ENCODE measurements at places on chromosomes 2 and 18. TPM values are rescaled to one million over a fixed set of nuclear protein-coding genes. Genes with fewer than 3 reads are reported as not detected.

MYO7B gene
- total RNA-seq: 2.0 TPM

GAREM1 gene
- total RNA-seq: 24.0 TPM

CYS1 gene
- 13.9 TPM for total RNA-seq

ING5 gene
- 30.7 TPM for total RNA-seq

LBH gene
- total RNA-seq: 105 TPM

NIFK gene
- total RNA-seq: 33.8 TPM

ANKAR gene
- 27.2 TPM for total RNA-seq

AMER3 gene
- total RNA-seq: not detected

CACNB4 gene
- total RNA-seq: 14.3 TPM

ALPP gene
- total RNA-seq: not detected

AMMECR1L gene
- 17.3 TPM for total RNA-seq

GPR35 gene
- 3.9 TPM for total RNA-seq

OTX1 gene
- not detected for total RNA-seq

OTOS gene
- not detected for total RNA-seq

WDPCP gene
- total RNA-seq: 20.5 TPM

WDR35 gene
- total RNA-seq: 9.8 TPM

IL36A gene
- total RNA-seq: not detected

ALK gene
- total RNA-seq: 0.13 TPM

DNA sequence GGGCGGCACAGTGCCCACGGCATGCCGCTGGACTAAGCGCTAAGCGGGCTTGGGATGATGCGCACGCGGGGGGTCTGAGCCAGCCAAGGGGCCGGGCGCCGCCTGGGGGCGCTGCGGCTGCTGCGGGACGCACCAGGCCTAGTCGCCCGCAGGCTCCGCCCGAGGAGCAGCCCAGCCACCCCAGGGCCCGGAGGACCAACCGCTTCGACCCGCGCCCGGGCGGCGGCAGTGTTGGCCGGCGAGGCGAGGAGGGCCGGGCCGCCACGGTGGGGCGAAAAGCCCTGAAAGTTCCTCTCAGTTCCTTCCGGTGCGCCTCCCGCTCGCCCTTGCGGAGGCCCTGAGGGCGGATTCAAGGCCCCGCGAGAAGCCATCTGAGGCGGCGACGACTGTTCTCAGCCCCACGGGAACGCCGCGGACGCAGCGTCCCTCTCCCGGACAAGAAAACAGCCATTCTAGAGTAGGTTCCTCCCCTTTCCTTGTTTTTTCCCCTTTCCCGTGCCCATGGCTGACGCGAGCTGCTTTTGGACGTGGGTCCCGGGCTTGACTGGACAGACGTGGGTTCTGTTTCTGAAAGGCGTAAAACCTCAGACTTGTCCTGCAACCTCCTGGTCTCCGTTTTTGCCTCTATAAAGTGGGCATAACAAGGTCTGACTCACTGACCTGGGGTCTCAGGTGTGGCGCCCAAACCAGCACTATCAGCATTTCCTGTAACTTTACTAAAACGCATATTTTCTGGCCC lies at the start of gene ANKAR:
Gene ANKAR (plus strand): TSS at position 297 of the 739 bp plus-strand sequence. CDS start 1,821 bp downstream, outside the sequence.
- peak within 1 kb of the TSS; percentile 66 for H3K4me3 ChIP-seq
- peak; percentile 94 for DNase-seq
- peak within 1 kb of the TSS; percentile 99 for H3K27ac ChIP-seq
- H3K27me3 ChIP-seq: no peaks in the 10 kb centered on the region
- peaks cover 3% of the 10 kb centered on the region for H3K36me3 ChIP-seq
- no peaks in the 10 kb centered on the region for H3K4me1 ChIP-seq

DNA sequence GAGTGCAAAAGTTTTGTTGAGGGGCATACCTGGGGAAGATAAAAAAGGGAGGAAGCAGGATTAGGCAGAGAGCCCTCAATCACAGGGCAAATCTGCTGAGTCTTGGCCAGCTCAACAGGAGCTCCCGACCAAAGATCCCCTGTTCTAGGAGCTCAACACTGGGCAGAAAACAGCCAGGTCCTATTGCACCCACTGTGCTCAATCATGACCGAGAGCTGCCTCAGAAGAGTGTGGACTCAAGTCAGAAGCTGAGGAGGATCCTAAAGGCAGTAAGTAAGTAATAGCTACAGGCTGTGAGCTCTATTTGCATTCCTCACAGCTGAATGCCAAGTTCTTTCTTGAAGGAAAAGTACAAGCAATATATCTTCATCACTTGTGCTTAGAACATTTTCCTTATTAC lies 334.4 kb upstream of the NRP2 start:
- no peak overlapping the region for H3K4me3 ChIP-seq
- H3K36me3 ChIP-seq: no peaks in the 10 kb centered on the region
- no peak for DNase-seq
- no peak overlapping the region for H3K27ac ChIP-seq
- no peaks in the 10 kb centered on the region for H3K4me1 ChIP-seq
- H3K27me3 ChIP-seq: no peaks in the 10 kb centered on the region

GRCh38 chr2:170892391-170892951 lies 36.6 kb upstream of the GORASP2 start:
- H3K4me3 ChIP-seq: no peak overlapping the region
- no peak for DNase-seq
- H3K4me1 ChIP-seq: no peaks in the 10 kb centered on the region
- no peak overlapping the region for H3K27ac ChIP-seq

GRCh38 chr2:3186766-3187165 lies 190.9 kb downstream of the EIPR1 start:
- DNase-seq: peak; percentile 60
- no peaks in the 10 kb centered on the region for H3K27me3 ChIP-seq
- H3K27ac ChIP-seq: no peak overlapping the region
- H3K4me1 ChIP-seq: no peaks in the 10 kb centered on the region
- no peaks in the 10 kb centered on the region for H3K36me3 ChIP-seq

GRCh38 chr2:174153757-174154680 lies 94.3 kb downstream of the OLA1 start:
- peaks cover 2% of the 10 kb centered on the region for H3K4me1 ChIP-seq
- no peak for DNase-seq
- H3K36me3 ChIP-seq: no peaks in the 10 kb centered on the region
- no peaks in the 10 kb centered on the region for H3K27me3 ChIP-seq
- no peak overlapping the region for H3K4me3 ChIP-seq

- no peak overlapping the region for H3K27ac ChIP-seq
- H3K36me3 ChIP-seq: no peaks in the 10 kb centered on the region
- no peak overlapping the region for H3K4me3 ChIP-seq
- DNase-seq: no peak
- H3K27me3 ChIP-seq: no peaks in the 10 kb centered on the region
These were observed 254.7 kb upstream of the FIGN start for GRCh38 chr2:163990541-163990940.

- no peaks in the 10 kb centered on the region for H3K4me1 ChIP-seq
- H3K27me3 ChIP-seq: no peaks in the 10 kb centered on the region
- no peak overlapping the region for H3K27ac ChIP-seq
- no peak for DNase-seq
- no peak overlapping the region for H3K4me3 ChIP-seq
- no peaks in the 10 kb centered on the region for H3K36me3 ChIP-seq
These were observed 11.4 kb upstream of the PROKR1 start for GRCh38 chr2:68632021-68632420.

- H3K36me3 ChIP-seq: no peaks in the 10 kb centered on the region
- H3K4me1 ChIP-seq: no peaks in the 10 kb centered on the region
- H3K27ac ChIP-seq: no peak overlapping the region
These were observed 517.0 kb downstream of the SLC4A3 start for GRCh38 chr2:220144411-220144810.

- no peaks in the 10 kb centered on the region for H3K4me1 ChIP-seq
- no peaks in the 10 kb centered on the region for H3K27me3 ChIP-seq
These were observed 105.0 kb upstream of the RBBP8 start for GRCh38 chr18:22828171-22828570.

- peaks cover 3% of the 10 kb centered on the region for H3K36me3 ChIP-seq
- no peaks in the 10 kb centered on the region for H3K4me1 ChIP-seq
- no peak overlapping the region for H3K27ac ChIP-seq
- no peaks in the 10 kb centered on the region for H3K27me3 ChIP-seq
These were observed 136.6 kb upstream of the ACAA2 start for GRCh38 chr18:49949951-49950395.

- H3K4me3 ChIP-seq: no peak overlapping the region
- no peaks in the 10 kb centered on the region for H3K4me1 ChIP-seq
- H3K27ac ChIP-seq: no peak overlapping the region
- H3K36me3 ChIP-seq: no peaks in the 10 kb centered on the region
- no peaks in the 10 kb centered on the region for H3K27me3 ChIP-seq
These were observed 95.7 kb upstream of the SLC39A10 start for GRCh38 chr2:195561116-195561921.

- no peaks in the 10 kb centered on the region for H3K27me3 ChIP-seq
- H3K4me3 ChIP-seq: no peak overlapping the region
- H3K36me3 ChIP-seq: no peaks in the 10 kb centered on the region
- DNase-seq: no peak
These were observed 642.1 kb upstream of the ID2 start for GRCh38 chr2:8039732-8040131.

GRCh38 chr18:65326805-65327204 lies 424.0 kb upstream of the CDH7 start:
- no peak overlapping the region for H3K27ac ChIP-seq
- H3K4me1 ChIP-seq: no peaks in the 10 kb centered on the region
- no peak for DNase-seq
- H3K4me3 ChIP-seq: no peak overlapping the region
- no peaks in the 10 kb centered on the region for H3K27me3 ChIP-seq

- H3K27ac ChIP-seq: peak overlapping the region; percentile 98
- peak; percentile 88 for DNase-seq
- no peaks in the 10 kb centered on the region for H3K27me3 ChIP-seq
- H3K4me1 ChIP-seq: no peaks in the 10 kb centered on the region
- peak overlapping the region; percentile 89 for H3K4me3 ChIP-seq
These were observed 742 bp downstream of the PXDN start for GRCh38 chr2:1743396-1744150.

- no peak for DNase-seq
- H3K36me3 ChIP-seq: no peaks in the 10 kb centered on the region
- no peaks in the 10 kb centered on the region for H3K27me3 ChIP-seq
- H3K4me1 ChIP-seq: no peaks in the 10 kb centered on the region
- no peak overlapping the region for H3K27ac ChIP-seq
These were observed 25.2 kb downstream of the SH3RF3 start for GRCh38 chr2:109154226-109154625.

DNA sequence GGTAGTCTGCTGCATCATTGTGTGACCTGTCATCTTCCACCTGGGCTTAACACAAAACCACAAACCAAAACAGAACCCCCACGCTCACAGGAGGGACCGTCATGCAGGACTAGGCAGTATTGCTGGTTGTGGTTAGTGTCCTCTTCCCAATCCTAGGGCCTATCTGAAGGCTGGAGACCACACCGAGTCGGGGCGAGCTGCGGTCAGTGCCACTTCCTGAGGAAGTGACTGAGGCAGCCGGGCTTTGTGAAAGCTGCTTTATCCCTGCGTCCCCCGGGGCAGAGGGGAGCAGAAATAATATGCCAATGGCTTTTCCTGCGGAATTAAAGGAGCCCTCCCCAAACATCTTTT lies 22.9 kb downstream of the ZNF532 start:
- no peaks in the 10 kb centered on the region for H3K36me3 ChIP-seq
- peaks cover 9% of the 10 kb centered on the region for H3K4me1 ChIP-seq
- no peak overlapping the region for H3K4me3 ChIP-seq
- H3K27me3 ChIP-seq: no peaks in the 10 kb centered on the region

GRCh38 chr2:8926356-8926755 lies 77.1 kb downstream of the MBOAT2 start:
- no peaks in the 10 kb centered on the region for H3K4me1 ChIP-seq
- no peaks in the 10 kb centered on the region for H3K27me3 ChIP-seq
- no peak for DNase-seq
- no peak overlapping the region for H3K4me3 ChIP-seq
- no peak overlapping the region for H3K27ac ChIP-seq

DNA sequence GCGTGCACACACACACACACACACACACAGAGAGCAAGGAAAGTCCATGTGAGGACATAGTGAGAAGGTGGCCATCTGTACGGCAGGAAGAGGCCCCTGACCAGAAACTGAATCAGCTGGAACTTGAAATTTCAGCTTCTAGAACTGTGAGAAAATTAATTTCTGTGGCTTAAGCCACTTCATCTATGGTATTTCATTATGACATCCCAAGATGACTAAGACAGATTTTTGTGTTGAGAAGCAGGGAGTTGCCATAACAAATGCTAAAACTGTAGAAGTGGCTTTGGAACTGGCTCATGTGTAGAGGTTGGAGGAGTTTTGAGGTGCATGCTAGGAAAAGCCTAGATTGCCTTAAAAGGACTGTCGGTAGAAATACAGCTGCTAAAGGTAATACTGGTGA lies 63.4 kb upstream of the ZBTB7C start:
- H3K27me3 ChIP-seq: no peaks in the 10 kb centered on the region
- H3K4me3 ChIP-seq: no peak overlapping the region
- no peak for DNase-seq
- no peak overlapping the region for H3K27ac ChIP-seq

DNA sequence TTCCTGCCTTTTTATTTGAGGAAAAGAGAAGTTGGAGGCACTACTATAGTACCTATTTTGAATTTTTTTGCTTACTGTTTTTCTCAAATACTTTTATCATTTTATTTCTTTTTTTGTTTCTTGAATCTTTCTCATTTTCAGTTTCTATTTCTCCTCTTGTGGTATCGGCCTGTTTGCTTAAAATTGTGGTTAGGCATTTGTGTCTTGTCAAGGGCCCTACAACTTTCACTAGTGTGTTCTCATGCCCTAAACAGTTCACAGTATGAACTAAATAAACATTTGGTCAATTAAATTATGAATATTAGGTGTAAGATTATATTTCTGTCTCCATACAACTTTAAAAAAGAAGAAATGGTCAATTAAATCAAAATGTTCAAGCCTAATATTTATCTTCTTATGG lies 613.5 kb downstream of the MBD2 start:
- H3K4me3 ChIP-seq: no peak overlapping the region
- DNase-seq: no peak
- H3K27ac ChIP-seq: no peak overlapping the region
- no peaks in the 10 kb centered on the region for H3K36me3 ChIP-seq
- H3K4me1 ChIP-seq: no peaks in the 10 kb centered on the region

DNA sequence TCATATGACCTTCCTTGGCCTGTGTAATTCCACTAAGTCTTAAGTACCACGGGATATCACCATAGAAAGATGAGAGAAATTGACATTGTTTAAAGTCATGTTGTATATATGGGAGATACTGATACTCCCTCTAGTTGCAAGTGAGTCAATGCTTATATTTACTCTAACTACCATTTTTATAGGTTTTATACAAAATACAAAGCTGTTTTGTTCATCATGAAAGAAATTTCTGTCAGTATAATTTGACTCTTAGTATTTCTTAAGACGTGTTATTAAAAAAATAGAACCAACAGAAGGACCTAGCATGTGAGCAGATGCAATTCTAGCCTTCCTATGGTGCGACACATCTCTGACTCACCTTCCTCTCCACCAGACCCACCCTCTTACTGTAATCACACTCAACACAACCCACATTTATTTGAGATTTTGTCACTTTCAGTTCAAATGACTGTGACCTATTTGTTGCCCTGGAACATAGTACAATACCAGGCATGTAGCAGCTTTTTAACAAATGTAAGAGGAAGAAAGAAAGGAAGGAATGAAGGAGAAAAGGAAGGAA lies 453.1 kb downstream of the CMPK2 start:
- DNase-seq: no peak
- H3K27ac ChIP-seq: no peak overlapping the region
- H3K4me3 ChIP-seq: no peak overlapping the region
